ENCODE measurements at places on chromosomes 4 and X.

GRCh38 chrX:119094819-119095218, 22.0 kb downstream of the CT47C1 start:
- DNase-seq: no peak

DNA sequence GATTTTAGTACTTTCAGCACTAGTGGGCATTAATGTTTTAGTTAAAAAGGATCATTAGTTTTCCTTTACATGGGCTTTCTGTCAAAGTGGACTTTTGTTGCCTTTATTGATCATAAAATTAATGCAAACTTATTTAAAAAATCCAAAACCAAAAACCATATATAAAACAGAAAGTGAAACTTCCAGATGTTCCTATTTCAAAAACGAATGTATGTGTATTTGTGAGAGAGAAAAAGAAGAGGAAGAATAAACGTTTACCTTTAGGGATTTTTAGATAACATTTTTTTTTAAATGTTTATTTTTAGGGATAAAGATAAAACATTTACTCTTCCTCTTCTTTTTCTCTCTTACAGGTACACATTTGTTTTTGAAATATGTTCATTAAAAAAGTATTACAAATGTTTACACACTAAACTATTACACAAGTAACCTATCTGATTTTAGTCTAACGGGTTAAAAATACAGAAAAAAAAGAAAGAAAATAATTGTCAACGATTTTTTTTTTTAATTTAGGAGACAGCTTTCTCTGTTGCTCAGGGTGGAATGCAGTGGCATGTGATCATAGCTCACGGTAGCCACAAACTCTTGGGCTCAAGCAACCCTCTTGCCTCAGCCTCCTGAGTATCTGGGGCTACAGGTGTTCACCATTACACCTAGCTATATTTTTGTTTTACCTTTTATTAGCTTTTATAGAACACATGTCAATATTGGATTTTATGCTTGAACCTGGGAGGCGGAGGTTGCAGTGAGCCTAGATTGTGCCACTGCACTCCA, 16.8 kb upstream of the COX18 start:
- no peak for DNase-seq

GRCh38 chrX:134764202-134764785, 106.0 kb upstream of the PLAC1 start:
- no peak for DNase-seq

GRCh38 chrX:140425712-140426395, 79.0 kb downstream of the SOX3 start:
- no peak for DNase-seq

- peak; percentile 27 for DNase-seq
These were observed 46.6 kb downstream of the CCNG2 start for GRCh38 chr4:77203380-77204197.

GRCh38 chr4:147808447-147808846, 76.6 kb downstream of the ARHGAP10 start:
- DNase-seq: no peak

GRCh38 chrX:65697211-65697641, 29.8 kb downstream of the MSN start:
- DNase-seq: no peak

Data from HFF-Myc (cell line).